ENCODE measurements at places on chromosomes 12 and 14.

GRCh38 chr14:82104013-82104412 lies 570.4 kb upstream of the SEL1L start:
- DNase-seq: no peak

GRCh38 chr12:16019136-16019535 lies 108.0 kb downstream of the DERA start:
- DNase-seq: no peak

DNA sequence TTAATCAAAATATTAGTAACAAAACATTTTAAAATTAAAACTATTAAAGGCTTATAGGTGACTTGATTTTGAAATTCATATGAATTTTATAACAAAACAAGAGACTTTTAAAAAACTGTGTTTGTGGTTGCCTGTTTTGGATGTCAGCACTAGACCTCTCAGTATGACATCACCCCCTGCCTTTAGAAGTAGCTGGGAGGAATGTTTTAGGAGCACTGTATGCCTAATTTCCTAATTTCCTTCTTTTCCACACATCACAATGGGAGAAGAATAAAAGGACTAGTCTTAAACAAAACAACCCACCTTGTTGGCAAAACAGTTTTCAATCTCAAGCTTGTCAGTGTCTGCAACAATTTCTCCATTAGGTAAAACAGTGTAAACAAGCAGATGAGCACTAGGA lies 48.1 kb upstream of the PZP start:
- DNase-seq: no peak

GRCh38 chr14:85530626-85531025 lies 682 bp downstream of the FLRT2 start:
- DNase-seq: no peak
